ENCODE measurements at places on chromosomes 6 and 20. TPM values are rescaled to one million over a fixed set of nuclear protein-coding genes. Genes with fewer than 3 reads are reported as not detected.

DNA sequence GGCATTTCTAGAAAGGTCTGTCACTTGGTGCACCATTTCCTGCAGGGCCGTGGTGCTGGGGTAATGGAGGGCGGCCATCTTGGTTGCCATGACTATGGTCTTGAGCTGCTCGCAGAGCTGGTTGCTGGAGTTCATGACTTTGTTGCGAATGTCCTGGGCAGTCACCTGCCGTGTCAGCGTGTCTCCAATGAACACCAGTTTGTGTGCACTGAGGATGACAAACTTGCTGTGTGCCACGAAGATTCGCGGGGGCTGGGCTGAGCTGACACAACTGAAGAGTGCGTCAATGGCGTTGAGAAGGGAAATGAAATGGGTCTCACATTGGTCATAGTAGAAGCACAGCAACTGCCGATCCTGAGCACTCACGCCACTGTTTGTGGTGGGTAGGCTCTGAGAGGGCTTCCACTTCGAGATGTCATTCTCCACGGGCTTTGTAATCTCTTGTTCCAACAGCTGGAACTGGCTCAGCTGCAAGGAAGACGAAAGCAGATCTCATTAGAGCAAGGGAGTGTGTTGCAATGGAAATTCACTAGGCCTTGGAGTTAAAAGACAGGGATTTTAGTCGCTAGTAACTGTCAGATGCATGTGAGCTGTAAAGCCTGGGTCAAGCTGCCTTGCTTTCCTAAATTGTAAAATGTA lies 47.1 kb downstream of the NEDD9 start:
- peaks cover 67% of the 10 kb centered on the region for H3K36me3 ChIP-seq
- H3K4me3 ChIP-seq = no peak overlapping the region
- no peaks in the 10 kb centered on the region for H3K27me3 ChIP-seq
- H3K27ac ChIP-seq = no peak overlapping the region

DNA sequence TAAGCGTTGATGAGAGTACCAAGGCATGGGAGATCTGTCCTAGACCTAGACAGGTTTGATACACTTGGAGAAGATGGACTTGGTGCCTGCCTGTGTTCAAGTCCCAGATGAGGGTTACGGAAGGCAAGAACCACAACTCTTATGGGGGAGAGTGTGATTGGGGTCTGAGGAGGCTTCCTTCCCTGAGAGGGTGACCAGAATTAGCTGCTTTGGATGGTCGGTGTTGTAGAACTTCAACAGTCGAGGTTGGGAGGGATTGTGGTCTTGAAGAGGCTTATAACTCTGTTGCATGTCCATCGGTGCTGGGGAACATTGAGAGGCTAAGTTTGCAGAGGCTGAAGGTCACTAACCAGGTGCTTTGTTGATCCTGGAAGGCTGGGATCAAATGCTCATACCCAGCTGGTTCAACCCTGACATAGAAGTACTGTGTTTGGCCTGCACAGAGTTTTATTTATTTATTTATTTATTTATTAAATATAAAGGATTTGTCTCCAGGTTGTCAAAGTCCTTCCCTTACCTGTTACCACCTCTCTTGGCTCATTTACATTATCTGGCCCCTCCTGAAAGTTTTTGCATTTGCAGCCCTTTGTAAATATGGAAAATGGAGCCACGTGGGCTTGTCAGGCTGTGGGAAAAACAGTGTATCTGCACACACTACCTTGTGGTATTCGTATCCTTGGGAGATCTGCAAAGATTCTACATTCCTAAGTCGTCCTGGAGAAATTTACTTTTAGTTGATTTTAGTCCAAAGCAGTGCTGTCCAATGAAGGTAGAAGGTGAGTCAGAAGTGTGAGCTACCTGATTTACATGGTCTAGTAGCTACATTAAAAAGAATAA lies 15.8 kb upstream of the EFCAB8 start:
- no peaks in the 10 kb centered on the region for H3K27me3 ChIP-seq
- H3K4me1 ChIP-seq = no peaks in the 10 kb centered on the region
- no peak overlapping the region for H3K4me3 ChIP-seq
- H3K27ac ChIP-seq = no peak overlapping the region
- DNase-seq = no peak
- peaks cover 61% of the 10 kb centered on the region for H3K36me3 ChIP-seq

DNA sequence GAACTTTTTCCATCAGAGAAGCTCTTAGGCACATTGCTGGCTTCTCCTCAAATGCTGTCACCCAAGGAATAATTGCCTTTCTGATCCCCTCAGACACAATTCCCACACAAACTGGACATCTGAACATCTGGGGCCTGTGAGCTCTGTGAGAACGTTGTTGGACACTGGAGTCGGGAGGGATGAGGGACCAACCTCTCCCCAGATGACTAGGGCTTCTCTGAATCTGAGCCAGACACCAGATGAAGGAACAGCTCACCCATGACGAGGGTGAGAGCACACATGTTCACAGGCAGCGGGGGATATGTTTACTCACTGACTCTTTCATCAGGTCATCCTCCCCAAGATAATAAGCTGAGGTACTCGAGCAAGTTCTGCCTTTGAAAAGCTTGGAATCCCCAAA lies 283.9 kb upstream of the SUPT3H start:
- no peaks in the 10 kb centered on the region for H3K27me3 ChIP-seq
- no peak overlapping the region for H3K4me3 ChIP-seq
- DNase-seq = no peak
- H3K4me1 ChIP-seq = peaks cover 3% of the 10 kb centered on the region
- no peak overlapping the region for H3K27ac ChIP-seq

DNA sequence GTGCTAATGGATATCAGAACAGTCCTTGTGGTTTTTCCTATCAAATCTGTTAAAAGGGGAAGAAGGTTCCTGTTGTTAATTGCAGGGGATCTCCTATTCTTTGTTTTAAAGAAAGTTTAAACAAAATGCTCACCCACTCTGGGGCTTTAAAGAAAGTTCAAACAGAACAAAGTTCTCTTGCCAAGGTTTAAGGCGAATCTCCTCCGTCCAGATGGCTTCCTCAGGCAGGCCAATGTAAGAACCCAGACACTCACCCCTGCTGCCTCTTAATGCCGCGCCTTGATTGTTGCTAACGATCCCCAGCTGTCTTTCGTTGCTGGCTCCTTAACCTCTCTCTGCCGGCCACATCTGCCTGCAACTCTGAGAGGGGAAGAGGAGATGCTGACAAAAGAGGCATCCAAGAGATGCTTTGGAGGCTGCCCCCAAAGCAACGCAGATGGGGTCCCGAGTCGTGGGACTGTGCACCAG lies 235.0 kb upstream of the PRDM1 start:
- no peaks in the 10 kb centered on the region for H3K27me3 ChIP-seq
- no peak overlapping the region for H3K4me3 ChIP-seq
- peak overlapping the region; percentile 34 for H3K27ac ChIP-seq
- H3K36me3 ChIP-seq = no peaks in the 10 kb centered on the region
- no peak for DNase-seq

- no peak overlapping the region for H3K4me3 ChIP-seq
- H3K36me3 ChIP-seq = no peaks in the 10 kb centered on the region
- H3K27me3 ChIP-seq = no peaks in the 10 kb centered on the region
- peaks cover 3% of the 10 kb centered on the region for H3K4me1 ChIP-seq
- no peak overlapping the region for H3K27ac ChIP-seq
- DNase-seq = no peak
Measured at GRCh38 chr6:159934181-159934580, 34.7 kb upstream of the IGF2R start.

GRCh38 chr6:119346936-119347335 lies 2.6 kb downstream of the MAN1A1 start:
- H3K27me3 ChIP-seq = no peaks in the 10 kb centered on the region
- no peak overlapping the region for H3K27ac ChIP-seq
- no peaks in the 10 kb centered on the region for H3K4me1 ChIP-seq

- H3K36me3 ChIP-seq = no peaks in the 10 kb centered on the region
- H3K27ac ChIP-seq = no peak overlapping the region
Measured at GRCh38 chr6:63764318-63764916, 128.8 kb downstream of the PHF3 start.

- no peaks in the 10 kb centered on the region for H3K4me1 ChIP-seq
- H3K27ac ChIP-seq = no peak overlapping the region
- no peak overlapping the region for H3K4me3 ChIP-seq
- H3K36me3 ChIP-seq = no peaks in the 10 kb centered on the region
- peaks cover 4% of the 10 kb centered on the region for H3K27me3 ChIP-seq
- no peak for DNase-seq
Measured at GRCh38 chr6:148737806-148738205, 9.0 kb upstream of the UST start.

- peaks cover 30% of the 10 kb centered on the region for H3K4me1 ChIP-seq
- H3K4me3 ChIP-seq = no peak overlapping the region
- DNase-seq = no peak
- peak overlapping the region; percentile 64 for H3K27ac ChIP-seq
- peaks cover 7% of the 10 kb centered on the region for H3K36me3 ChIP-seq
Measured at GRCh38 chr6:148329596-148330381, 12.8 kb upstream of the SASH1 start.

DNA sequence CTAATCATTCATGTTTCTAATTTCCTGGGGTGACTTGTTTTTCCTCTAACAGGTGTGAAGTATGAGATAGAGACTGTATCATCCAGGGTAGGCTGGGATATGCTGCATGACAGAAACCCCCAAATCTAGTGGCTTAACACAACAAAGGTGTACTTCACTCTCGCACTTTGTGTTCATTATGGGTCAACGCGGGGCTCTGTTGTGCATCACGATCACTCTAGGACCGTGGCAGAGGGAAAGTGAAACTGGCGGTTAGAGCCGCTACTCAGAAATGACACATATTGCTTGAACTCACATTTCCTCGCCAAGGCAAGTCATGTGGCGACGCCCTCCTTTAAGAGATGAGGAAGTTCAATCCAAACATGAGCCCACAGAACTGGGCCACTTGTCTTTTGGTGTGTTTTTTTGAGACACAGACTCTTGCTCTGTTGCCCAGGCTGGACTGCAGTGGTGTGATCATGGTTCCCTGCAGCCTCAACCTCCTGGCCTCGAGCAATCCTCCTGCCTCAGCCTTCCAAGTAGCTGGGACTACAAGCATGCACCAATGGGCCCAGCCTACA lies 41.3 kb downstream of the PCNA start:
- no peak overlapping the region for H3K4me3 ChIP-seq
- no peaks in the 10 kb centered on the region for H3K36me3 ChIP-seq
- no peak overlapping the region for H3K27ac ChIP-seq
- H3K4me1 ChIP-seq = no peaks in the 10 kb centered on the region

The C6orf15 gene
- polyA plus RNA-seq = not detected

The WFDC13 gene
- not detected for polyA plus RNA-seq

The PRL gene
- polyA plus RNA-seq = not detected

The DSN1 gene
- polyA plus RNA-seq = 7.3 TPM

The GDAP1L1 gene
- 0.55 TPM for polyA plus RNA-seq
